ENCODE measurements at places on chromosomes 6 and 20. TPM values are rescaled to one million over a fixed set of nuclear protein-coding genes. Genes with fewer than 3 reads are reported as not detected.

- ATAC-seq: no peak
These were observed 2.5 kb downstream of the NTSR1 start for GRCh38 chr20:62710886-62711702.

GSTA3 gene
- total RNA-seq: not detected

COMMD7 gene
- 29.9 TPM for total RNA-seq

HLA-DQB1 gene
- 1.0 TPM for total RNA-seq

MICB gene
- 1.7 TPM for total RNA-seq

GRCh38 chr20:44990425-44990824 lies 24.1 kb downstream of the STK4 start:
- ATAC-seq: no peak

GRCh38 chr6:161373905-161374451 lies 100.1 kb upstream of the AGPAT4 start:
- ATAC-seq: peak; percentile 39

GRCh38 chr20:50170549-50171220 lies 17.2 kb upstream of the PEDS1 start:
- no peak for ATAC-seq

DNA sequence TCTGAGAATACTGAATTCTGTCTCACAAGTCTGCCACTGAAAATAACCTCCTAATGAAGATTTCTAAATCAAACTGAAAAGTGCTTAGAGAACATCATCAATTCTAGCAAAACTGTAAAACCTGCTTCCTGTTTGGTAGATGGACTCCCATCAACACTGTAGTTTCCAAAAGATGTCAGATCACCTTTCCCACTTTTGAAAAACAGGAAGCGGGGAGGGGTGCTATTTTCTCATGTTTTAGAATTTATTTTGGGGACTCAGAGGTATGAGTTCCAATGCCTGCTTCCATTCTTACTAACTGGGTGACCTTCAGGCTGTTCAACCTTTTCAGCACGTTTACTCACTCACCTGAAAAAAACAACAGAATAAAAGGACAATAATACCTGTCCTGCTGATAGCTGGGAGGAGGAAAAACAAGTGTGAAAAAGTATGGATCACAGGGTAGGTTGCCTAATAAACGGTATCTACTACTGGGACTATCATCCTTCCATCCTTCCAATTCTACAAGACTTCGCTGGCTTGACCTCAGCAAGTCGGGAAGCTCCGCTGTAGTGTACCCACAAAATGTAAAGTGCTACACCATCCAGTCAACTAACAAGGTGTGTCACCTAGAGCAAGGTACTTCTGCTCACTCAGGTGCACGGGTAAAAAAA lies 1.1 kb downstream of the ATP5F1E start:
- ATAC-seq: no peak

ULBP2 gene
- total RNA-seq: 0.74 TPM

GRCh38 chr6:11931296-11932035 lies 80.6 kb upstream of the HIVEP1 start:
- no peak for ATAC-seq

- no peak for ATAC-seq
These were observed 246.8 kb downstream of the QKI start for GRCh38 chr6:163661272-163661671.

GGTLC1 gene
- not detected for total RNA-seq

GRCh38 chr6:39835821-39836295 lies 43.7 kb downstream of the DAAM2 start:
- no peak for ATAC-seq

KHDC1L gene
- total RNA-seq: not detected

RAET1G gene
- not detected for total RNA-seq

CRIP3 gene
- total RNA-seq: not detected

SLC24A3 gene
- total RNA-seq: 6.5 TPM

SIRPB2 gene
- 7.2 TPM for total RNA-seq

Measured in gastroesophageal sphincter (tissue), 4 donors.